ENCODE measurements at places on chromosomes 16 and 17.

- no peak for DNase-seq
Measured at GRCh38 chr16:82835487-82836155, 208.9 kb downstream of the CDH13 start.

DNA sequence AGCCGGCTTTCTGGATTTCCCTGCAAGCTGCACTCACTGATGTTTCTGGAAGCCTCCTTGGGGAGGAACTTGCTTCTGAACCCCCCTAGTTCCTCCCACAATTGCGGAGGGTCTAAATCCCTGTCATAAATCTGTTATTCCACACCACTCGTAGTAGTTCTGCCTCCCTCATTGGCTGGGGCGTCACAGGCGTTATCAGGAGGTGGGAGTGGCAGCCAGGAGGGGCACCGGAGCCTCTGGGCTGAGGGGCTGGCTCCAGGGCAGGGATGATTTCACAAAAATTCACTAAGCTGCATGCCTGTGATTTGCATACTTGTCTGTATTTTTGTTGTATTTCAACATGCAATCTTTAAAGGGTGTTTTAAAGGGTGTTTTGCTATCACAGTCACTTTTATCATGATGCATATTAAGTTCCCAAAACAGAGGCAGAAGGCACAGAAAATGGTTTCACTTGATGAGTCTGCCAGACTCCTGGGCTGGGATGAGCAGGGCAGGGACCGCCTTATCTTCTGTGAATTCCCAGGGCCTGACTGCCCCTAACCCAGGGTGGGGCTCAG lies 176.2 kb upstream of the FOXF1 start:
- DNase-seq: no peak

- DNase-seq: no peak
Measured at GRCh38 chr16:9874219-9874618, 308.0 kb downstream of the GRIN2A start.

- no peak for DNase-seq
Measured at GRCh38 chr17:30517786-30518185, 40.6 kb downstream of the GOSR1 start.

DNA sequence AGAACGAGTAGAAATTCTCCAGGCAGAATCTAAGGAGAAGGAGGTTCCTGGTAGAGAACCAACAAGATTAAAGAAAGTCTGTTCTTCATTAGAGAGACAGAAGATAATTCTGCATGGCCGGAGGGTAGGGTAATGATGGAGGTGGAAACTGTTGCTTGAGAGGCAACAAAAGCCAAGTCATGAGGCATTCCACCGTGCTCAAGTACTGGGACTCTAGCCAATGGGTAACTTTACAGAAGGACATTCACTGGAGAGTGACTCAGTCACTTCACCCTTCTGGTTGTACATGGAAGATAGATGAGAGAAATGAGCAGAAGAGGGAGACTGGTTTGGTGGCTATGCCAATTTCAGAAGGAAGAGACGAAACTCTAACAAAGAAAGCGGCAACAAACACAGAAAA lies 53.6 kb upstream of the ANKFN1 start:
- no peak for DNase-seq

DNA sequence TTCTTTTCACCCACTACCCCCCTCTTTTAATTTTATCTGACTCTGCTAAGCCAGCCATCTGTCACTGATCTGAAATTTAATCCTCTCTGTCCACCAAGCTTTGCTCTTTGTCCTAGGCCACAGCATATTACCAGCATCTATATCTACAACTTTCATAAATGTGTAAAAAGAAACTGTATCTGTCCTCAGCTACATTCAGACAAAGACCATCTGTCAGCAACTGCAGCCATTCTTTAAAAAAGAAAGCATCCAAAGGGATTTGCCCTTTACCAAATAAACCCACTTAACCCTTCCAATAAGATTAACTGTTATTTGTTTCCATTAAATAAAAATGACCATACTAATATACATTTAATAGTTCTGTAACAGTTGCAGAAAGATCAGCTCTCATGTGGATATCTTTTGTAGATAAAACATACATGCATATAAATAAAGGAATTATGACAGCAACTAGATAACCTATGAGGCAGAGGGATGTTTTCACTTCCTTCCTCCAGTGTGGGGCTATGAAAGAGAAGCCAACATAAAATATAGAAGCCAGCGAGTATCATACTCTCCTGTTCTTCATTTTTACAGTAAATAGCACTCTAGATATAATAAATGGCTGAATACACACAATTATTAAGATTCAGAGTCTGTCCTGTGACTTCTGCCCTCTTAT lies 602.5 kb upstream of the SALL1 start:
- DNase-seq: no peak

DNA sequence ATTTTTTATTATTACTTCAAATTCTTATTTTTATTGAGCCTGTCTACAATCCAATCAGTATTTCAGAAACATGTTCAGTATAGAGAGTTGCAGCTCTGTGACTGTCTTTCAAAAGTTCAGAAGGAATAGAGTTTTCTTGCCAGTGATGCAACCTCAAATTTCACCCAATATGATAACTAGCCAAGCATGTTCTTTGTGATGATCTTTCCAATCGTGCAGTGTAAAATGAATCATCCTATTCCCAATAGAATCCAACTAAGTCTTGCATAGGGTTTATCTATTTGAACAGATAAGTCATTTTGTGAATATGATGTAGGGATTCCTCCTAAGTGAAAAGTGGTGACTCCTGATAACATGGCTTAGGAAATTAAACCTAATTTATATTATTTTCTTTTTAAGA lies 937.8 kb downstream of the KCNJ2 start:
- no peak for DNase-seq

- peak; percentile 86 for DNase-seq
Measured at GRCh38 chr16:528111-529011, 849 bp downstream of the CAPN15 start.

GRCh38 chr16:81067166-81067565 lies 9.9 kb downstream of the C16orf46 start:
- DNase-seq: no peak

DNA sequence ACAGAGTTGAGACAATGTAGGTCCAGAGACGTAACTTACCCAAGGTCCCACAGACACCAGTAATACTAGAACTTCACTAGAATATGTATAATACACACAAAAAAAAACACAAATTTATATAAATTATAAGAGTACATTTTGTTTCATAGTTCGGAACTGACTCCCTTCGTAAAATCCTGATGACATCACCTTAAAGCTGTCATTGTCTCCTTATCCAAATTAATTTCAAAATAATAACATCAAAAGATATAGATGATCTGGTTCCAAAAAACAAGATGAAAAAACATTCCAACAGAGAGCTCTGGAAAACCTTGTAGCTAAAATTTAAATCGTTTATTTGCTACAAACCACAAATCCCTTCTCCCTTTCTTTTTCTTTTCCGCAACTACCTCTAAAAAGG lies 10.0 kb downstream of the FBXL20 start:
- no peak for DNase-seq

GRCh38 chr16:89397331-89397861 lies 93.0 kb downstream of the ANKRD11 start:
- no peak for DNase-seq

- DNase-seq: no peak
Measured at GRCh38 chr16:24580665-24581064, 41.3 kb downstream of the RBBP6 start.

DNA sequence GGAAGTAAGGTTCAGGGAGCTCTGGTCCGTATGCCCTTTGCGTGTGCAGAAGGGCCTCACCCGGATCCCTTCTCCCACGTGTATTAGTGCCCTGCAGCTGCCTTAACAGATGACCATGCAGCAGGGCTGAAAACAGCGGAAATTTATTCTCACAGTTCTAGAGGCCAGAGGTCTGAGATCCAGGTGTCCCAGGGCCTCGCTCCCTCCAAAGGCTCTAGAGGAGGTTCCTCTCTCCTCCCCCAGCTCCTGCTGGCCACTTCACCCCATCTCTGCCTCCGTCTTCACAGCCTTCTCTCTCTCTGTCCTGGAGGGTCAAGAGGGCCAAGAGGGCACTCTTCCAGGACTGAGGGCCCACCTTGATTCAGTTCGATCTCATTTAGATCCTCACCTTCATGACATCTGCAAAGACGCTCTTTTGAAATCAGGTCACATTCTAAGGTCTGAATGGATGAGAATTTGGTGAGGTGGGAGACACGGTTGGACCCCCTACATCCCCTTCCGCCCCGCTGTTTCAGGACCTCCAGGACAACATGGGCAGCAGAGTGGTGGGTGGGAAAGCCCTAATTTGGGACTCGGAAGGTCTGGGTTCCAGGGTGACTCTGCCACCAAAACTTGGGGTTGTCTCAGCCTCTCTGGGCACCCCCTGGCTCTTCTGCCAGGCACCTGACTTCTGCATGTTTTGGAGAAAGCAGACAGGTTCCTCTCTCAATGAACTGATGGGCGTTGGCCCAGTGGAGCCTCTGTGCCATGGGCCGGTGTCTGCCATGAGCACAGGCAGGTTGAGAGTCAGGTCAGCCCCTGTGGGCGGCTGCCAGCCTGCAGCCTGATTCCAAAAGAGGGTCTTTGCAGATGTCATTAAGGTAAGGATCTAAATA lies 361.2 kb downstream of the SEC14L1 start:
- no peak for DNase-seq

DNA sequence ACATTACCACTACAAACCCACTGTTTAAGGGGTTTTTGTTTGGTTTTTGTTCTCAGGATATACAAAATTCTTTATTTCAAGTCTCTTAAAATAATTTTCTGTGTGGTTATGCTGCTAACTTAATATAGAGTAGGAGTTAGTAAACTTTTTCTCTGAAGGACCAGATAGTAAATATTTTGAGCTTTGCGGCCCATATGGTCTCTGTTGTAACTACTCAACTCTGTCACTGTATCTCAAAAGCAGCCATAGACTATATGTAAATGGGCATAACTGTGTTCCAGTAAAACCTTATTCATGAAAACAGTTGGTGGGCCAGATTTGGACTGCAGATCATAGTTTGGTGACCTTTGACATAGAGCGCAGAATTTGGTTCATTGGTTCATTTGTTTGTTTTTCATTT lies 7.2 kb downstream of the TANGO6 start:
- no peak for DNase-seq

DNA sequence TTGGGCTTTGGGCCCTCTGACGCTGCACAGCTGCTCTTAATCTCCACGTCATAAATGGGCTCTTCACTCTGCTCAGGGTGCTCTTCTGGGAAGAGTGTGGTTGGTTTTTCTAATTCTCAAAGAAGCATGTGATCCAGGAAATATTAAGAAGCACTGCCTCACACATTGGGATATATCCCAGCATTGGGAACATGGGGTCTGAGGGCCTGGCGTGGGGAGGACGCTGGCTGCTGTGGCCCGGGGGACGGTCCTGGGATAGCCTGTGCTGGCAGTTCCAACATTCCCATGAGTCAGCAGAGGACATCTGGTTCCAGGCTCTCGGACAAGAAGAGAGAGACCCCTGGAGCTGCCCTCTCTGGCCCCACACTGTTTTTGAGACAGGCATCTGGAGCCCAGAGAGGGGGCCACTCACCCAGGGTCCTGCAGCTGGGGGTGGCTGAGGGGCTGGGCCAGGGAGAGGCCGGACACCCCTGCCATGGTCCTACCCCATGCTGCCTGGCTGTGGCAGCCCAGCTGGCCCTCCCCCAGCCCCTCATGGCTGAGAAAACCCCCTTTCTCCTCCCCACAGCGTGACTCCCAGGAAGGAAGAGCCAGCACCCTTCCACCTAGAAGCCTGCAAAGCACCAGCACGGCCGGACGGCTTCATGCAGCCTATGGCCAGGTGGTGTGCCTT lies 58.8 kb downstream of the NT5M start:
- DNase-seq: no peak

DNA sequence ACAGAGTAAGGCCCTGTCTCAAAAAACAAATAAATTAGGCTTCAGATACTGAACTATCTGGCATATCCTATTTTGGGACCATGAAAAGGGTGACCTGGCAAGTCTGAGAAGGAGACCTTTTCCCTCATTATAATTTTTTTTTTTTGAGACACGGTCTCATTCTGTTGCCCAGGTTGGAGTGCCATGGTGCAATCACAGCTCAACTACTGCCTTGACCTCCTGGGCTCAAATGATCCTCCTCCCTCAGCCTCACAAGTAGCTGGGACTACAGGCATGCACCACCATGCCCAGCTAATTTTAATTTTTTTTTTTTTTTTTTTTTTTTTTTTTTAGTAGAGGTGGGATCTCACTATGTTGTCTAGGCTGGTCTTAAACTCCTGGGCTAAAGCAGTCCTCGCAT lies 37.3 kb downstream of the PLCG2 start:
- DNase-seq: peak; percentile 4

- DNase-seq: no peak
Measured at GRCh38 chr16:51365715-51366114, 214.6 kb upstream of the SALL1 start.

DNA sequence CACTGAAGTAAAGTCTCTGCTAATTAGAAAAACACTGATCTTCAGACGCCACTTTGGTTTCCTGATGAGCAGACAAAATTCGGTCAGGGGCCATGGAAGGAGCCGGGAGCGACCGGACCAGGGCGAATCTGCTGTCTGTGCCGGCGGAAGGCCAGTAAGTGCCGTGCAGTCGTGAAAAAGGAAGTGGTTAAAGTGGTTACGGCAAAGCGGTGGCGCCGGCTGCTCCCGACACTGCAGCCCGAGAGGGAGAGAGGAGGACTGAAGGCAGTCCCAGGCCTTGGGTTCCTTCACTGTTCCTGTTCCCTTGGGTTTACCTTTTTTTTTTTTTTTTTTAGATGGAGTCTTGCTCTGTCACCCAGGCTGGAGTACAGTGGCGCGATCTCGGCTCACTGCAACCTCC lies 17.3 kb upstream of the HEXD start:
- peak; percentile 93 for DNase-seq

DNA sequence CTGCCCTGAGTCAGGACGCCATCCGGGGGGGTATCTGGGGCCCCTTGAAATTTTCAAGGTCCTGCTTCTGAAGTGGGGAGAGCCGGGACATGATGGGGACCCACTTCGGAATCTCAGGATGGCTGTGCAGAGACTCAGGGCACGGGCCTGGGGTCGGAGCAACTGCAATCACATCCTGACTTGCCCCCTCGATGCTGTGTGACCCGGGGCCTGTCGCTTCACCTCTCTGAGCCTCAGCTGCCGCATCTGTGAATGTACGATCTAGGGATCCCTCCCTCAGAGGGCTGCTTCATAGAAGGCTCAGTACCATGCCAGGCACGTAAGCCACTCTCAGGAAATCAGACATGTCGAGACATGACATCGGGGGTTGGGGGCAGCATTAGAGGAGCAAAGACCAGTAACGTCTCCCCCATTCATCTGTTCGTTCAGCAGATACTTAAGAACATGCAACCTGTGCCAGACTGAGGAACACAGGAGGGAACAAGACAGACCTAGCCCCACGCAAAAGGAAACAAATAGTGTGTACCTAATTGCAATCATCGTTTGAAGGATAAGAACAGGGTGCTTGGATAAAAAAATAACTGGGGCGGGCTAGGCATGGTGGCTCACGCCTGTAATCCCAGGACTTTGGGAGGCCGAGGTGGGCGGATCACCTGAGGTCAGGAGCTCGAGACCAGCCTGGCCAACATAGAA lies 229.6 kb downstream of the PARN start:
- DNase-seq: no peak

GRCh38 chr16:72467157-72467759 lies 295.3 kb upstream of the PMFBP1 start:
- DNase-seq: peak; percentile 60

- DNase-seq: peak; percentile 77
Measured at GRCh38 chr17:45307290-45308015, 9.4 kb downstream of the MAP3K14 start.

Measured in NB4 (cell line).